ENCODE measurements at places on chromosomes 6 and 20.

DNA sequence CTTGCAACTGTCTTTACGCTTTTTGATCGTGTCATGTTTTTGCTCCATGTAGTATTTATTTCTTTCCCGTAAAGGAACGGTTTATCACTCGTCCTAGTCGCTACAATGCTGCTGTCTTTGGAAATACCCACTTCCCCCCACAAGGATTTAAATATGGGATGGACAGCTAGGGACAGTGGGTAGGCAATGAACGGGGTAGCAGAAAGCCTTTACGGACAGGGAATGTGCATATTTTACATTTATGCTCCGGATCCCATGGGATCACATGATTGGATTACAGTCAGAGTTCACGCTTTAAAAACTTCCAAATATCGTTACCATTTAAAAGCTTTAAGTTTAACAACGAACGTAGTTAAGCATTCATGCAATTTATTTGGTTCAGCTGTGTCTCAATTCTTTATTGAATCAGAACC lies 1.2 kb downstream of the HIVEP1 start:
- DNase-seq: no peak

DNA sequence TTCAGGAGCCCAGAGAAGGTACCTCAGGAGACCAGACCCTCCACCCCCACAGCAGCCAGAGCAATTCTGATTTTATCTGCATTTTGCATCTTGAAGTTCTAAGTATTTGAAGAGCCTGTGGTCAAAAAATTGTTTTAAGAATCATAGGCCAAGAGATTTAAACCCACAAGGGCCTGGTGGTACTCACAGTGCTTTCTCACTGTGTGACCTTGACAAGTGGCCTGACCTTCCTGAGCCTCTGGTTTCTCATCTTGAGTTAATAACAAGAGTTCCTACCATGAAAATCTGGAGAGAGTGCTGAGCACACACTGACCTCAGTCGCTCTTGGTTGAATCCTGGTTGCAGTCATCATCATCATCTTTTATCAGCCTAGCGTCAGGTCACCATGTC lies 45.4 kb upstream of the ID1 start:
- DNase-seq: no peak

DNA sequence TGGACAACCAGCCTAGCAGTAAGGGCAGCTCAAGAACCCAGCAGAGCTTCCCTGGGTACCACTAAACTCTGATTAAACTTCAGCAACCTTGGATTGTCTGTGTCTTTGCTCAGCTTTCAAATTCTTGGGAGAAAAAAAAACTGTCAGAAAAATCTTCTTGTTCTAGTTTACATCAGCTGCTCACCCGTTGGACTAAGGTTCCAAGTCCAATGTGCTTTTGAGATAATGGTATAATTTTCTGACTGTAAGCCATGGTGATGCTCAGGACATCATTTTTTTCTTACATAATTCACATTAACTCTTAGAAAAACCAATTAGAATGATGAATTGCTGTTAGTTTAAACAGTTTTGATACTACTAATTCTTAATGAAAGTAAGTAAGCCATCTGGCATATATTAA lies 145.8 kb downstream of the COL9A1 start:
- no peak for DNase-seq

GRCh38 chr6:56795466-56796195 lies 152.9 kb upstream of the DST start:
- DNase-seq: no peak

DNA sequence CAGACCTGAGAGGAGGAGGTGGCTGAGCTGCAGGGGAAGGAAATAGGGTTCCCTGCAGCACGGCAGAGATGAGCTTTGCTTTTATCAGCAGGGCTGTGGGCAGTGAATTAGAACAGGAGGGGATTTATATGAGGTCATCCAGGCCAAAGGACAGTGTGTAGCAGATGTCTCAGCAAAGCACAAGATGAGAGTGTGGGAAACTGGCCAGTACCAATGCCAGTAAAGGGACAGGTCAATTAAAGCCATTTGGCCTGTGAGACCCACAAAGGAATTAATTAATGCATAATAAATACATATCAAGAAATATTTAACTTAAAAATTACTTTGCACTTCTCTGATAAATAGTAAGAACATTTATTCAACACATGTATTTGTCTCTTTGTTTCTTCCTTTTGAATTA lies at the start of gene DEFB119:
Gene DEFB119 (minus strand): TSS at position 101 of the 400 bp plus-strand sequence. CDS start 107 bp downstream, outside the sequence.
- DNase-seq: no peak

DNA sequence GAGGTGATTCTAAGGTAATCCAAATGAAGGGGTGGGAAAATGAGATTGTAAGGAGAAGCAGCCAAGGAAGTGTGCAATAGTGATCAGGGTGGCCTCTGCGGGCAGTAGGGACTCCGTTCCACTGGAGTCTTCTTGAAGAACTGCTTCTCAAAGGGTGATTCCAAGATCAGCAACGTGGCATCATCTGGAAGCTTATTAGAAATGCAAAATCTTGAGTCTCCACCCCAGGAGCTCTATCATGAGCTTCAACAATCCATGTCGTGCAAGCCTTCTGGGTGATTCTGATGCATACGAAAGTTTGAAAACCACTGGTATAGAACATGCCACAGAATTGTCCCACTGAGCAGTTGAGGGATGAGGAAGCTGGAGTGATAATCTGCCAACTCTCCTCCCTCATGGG lies 31.4 kb downstream of the SCP2D1 start:
- no peak for DNase-seq

- DNase-seq: no peak
Observed at GRCh38 chr6:5006222-5006621, 2.4 kb upstream of the RPP40 start.

DNA sequence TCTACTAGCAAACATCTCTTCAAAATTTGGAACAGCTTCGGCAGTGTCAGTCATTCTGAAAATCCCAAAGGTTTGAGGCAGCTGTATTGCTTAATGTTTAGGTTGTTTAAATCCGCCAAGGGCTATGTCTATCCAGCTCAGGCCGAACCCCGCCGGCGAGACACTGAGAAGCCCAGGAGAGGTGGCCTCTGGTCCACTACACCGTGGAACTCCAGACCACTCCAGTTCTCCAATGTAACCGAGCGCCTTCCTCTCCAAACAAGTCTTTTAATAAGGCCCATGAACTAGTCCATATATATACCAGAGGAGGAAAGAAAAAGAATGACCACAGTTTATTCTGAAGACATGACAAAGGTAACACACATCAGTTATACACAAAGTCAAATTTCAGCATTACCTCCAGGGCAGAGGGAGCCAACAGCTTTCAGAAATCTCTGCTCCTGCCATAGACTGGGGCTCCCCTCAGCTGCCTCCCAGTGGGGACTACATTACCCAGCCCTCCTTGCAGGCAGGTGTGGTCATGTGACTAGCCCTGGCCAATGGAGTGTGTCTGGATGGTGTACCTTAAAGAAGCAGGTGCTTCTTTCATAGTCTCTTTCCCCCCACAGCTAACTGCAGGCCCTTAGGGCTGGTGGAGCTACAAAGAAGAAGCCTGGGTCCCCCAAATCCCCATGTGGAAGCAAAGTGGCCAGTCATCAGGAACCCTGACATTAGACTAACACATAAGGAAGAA lies at the start of gene RAMACL:
Gene RAMACL (minus strand): TSS at position 255 of the 733 bp plus-strand sequence. CDS start 201 bp downstream, at position 54.
- peak; percentile 48 for DNase-seq

- DNase-seq: no peak
Observed at GRCh38 chr20:64176551-64176950, 12.3 kb downstream of the MYT1 start.

GRCh38 chr20:38034961-38035360 lies 1.4 kb downstream of the RPRD1B start:
- DNase-seq: no peak

DNA sequence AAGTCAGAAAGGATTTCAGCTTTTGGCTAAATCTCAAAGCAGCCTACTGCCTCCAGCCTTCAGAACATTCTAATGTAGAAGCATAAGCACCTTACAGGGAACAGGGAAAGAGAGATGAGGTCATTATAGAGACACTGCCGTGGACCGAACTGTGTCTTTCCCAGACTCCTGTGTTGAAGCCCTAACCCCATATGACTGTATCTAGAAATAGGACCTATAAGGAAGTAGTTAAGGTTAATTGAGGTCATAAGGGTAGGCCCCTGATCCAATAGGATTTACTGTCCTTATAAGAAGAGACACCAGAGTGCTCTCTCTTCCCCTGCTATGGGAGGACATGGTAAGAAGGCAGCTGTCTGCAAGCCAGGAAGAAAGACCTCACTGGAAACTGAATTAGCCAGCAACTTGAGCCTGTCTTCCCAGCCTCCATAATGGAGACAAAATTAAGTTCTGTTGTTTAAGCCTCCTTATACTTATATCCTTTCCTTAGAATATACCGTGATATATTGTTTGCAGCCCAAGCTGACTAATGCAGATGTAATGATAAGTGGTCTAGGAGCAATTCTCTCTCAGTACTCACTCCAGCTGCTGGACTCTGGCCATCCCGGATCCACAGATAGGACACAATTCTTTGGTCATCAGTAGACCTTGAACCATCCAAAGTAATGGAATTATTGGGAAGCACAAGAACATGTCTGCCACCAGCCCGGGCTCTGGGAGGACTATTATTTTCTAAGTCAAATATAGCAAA lies 71.4 kb downstream of the ALDH5A1 start:
- DNase-seq: no peak

- no peak for DNase-seq
Observed at GRCh38 chr6:128560966-128561365, 40.6 kb upstream of the PTPRK start.

DNA sequence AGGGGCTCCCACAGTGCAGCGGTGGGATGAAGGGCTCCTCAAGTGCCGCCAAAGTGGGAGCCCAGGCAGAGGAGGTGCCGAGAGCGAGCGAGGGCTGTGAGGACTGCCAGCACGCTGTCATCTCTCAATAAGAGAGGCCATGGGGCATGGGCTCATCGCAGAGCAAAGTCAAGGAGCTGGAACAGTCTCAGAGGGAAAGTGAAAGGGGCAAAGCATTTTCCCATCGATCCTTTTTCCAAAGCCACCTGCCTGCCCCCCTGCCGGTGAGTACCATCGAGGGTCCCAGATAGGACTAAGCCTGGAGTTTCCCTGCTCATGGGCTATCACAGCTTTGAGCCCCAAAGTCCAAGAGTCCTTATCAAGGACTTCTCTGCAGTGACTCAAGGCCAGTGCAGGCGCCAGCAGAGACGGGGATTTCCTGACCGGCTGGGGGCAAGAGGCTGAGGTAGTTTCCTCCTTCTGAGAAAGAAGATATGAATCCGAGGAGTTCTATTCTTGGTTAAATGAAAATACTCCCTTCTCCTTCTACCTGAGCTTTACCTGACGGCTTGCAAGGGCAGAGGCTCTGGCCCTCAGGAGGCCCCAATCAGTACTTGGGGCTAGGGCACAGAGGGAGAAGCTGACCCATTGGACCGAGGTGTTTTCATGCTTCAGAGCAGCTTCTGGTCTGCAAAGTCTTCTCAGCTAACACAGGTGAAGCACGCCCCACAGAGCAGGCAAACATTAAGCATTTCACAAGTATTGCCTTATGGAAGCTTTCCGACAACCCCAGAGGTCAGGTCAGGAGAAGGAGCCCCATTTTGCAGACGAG lies 22.6 kb downstream of the ETV7 start:
- no peak for DNase-seq

Measured in CD8-positive, alpha-beta memory T cell (primary cell).